ENCODE measurements at places on chromosomes 5 and 9. TPM values are rescaled to one million over a fixed set of nuclear protein-coding genes. Genes with fewer than 3 reads are reported as not detected.

DNA sequence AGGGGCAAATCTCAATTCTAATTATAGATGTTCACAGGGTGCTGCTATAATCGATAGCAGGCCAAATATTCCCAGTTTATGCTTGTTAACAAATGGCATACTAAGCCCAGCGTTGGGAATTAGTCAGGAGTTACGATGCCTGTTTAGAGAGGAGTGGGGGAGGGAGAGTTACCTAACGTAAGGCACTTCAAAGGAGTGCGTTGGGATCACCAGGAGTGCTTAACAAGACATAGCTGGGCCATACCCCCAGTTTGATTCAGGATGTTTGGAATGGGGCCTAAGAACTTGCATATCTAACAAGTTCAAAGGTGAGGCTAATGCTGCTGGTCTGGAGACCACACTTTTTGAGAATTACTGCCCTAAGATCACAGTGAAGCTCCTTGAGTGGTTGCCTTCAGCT lies 14.5 kb upstream of the SRP19 start:
- no peak for DNase-seq

- DNase-seq, result no peak
Observed at GRCh38 chr9:69157751-69158466, 16.2 kb upstream of the TJP2 start.

- DNase-seq, result no peak
Observed at GRCh38 chr5:181042722-181043121, 2.7 kb downstream of the BTNL9 start.

GRCh38 chr5:128522336-128522735 lies 15.7 kb downstream of the FBN2 start:
- no peak for DNase-seq

GRCh38 chr9:16898464-16898863 lies 28.0 kb upstream of the BNC2 start:
- DNase-seq, result no peak

DNA sequence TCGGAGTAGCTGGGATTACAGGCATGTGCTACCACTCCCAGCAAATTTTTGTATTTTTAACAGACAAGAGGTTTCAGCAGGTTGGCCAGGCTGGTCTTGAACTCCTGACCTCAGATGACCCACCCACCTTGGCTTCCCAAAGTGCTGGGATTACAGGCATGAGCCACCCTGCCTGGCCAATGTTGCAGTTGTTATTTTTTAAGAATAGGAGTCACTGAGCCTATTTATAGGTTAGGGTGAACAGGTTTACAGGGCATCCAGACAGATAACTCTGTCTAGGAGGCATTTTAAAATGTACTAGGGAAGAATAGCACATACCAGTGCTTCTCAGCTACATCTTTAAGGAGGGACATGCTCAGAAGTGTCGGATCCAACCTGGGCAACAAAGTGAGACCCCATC lies 60.1 kb upstream of the BNC2 start:
- no peak for DNase-seq

Gene MEF2C
- 12.0 TPM for total RNA-seq

- no peak for DNase-seq
Observed at GRCh38 chr9:109843641-109844040, 63.6 kb downstream of the PALM2AKAP2 start.

DNA sequence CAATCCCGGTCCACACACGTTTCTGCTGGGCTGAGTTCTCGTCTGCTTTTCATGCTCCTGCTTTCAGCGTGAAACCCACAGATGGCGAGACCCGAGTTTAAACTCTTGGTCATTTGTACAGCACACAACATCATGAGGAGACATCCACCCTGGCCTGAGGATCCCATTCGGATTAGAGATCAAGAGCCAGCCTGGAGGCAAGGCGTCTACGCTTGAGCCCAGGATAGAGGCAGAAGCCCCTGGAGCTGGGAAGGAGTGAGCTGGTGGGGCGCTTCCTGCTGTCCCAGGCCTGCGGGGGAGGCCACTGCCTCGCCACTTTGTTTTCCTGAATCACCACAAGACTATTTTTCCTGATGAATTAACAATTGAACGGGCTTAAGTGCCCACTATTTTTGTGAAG lies 281.9 kb upstream of the IRX4 start:
- no peak for DNase-seq

DNA sequence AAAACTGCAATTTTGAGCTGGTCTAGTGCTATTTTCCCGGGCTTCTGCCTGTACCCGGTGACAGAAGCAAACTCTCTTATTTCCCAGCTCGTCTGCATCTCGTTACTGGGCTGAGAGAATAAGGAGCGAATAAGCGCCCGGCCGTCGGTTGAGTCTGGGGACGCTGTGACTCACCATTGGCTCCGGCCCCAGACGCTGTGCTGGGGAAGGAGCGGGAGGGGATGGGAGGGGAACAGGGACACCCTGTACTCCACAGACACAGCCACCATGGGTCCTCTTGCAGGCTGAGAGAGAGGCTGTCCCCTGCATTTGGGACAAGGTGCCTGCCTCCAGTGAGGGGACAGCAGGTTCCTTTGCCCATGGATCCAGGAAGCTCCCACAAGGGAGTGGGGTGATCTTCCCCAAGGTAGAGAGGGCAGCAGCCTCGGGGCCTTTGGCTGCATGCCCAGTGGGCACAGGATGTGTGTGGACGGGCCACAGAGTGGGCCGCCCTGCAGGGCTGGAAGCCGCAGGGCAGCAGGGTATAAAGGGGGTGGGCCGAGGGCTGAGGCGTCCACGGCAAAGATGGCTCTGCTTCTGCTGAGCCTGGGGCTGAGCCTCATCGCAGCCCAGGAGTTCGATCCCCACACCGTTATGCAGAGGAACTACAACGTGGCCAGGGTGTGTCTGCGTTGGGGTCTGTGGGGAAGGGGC lies at the start of gene LCN9:
Gene LCN9, plus strand, starts transcription at position 552 of the 693 bp plus-strand sequence. Its CDS starts 13 bp downstream, at position 565.
- DNase-seq, result no peak

Gene DNAJC25
- 13.9 TPM for total RNA-seq

DNA sequence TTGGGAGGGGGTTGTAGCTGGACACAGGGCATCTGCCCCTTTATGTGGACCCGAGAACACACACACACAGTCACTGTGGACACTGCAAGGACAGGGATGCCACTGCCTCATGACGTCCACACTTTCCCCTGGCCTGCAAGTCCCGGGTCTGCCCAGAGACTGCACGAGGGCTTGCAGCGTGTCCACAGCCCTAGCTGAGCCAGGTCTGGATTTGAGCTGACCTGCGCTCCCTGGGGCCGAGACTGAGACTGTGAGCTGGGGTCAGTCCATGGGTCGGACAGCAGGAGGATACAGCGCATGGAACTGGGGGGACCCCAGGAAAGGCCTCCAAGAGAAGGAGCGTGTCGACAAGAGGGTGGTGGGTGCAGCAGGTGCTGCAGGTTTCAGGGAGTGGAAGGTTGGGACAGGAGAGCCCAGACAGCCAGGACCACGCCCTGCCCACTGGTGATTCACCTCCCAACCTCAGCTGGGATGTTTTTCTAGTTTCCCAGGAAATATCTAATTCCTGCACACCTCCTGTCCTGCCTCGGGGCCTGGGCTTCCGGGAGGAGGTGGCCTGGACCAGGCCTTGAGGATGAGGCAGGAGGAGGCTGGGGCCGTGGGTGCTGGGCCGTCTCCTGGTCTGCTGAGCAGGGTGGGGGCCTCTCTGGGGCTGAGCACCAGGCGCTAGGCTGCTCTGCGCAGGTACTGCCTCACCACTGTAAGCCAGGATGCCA lies 806 bp upstream of the RNF224 start:
- no peak for DNase-seq

Gene WNK2
- 75.5 TPM for total RNA-seq

DNA sequence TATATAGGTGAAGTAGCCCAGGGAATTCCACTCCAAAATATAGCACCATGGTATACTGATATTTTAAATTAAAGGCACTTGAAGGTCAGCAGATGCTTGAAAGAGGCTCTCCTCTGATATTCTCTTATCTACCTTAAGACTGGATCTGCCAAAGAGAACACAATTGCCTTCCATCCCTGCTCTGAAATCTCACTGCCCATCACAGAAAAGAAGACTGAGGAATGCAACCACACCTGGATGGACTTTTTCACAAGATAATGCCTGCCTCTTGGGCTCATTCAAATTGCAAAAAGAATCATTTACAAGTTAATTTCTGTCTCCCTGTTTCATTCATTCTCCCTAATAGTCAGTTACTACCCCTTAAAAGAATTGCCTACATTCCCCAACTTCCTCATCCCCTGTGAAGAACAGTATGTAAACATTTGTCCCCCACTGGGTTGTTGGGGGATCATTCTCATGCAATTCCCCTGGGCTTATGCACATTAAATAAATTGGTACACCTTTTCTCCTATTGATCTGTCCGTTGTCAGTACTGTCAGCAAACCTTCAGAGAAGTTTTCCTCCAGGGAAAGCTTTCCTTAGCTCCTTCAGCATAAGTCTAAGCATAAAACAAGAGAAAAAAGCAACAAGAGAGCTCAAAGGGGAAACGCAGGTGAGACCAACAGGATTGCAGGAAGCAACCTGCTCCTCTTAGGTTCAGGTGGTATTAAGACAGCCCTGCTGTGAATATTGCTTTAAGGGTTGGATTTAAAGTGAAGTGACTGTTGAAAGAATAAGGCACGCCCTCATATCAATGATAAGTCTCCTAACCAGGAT lies 171.4 kb upstream of the SLC30A5 start:
- DNase-seq, result no peak

DNA sequence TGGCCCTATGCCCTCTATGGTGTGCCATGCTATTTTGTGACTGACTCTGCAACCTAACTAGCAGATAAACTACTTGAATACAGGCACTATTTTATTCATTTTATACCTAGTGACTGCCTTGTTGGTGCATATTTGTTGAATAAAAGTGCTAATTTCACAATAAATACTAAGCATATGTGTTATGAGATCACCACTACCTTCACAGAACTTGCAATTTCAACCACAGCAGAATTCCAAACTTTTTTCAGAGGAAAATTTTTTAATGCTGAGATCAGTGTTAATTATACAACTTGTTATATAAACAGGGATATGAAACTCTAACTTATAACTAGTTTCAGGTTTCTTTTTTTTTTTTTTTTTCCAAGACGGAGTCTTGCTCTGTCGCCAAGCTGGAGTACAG lies 94.8 kb downstream of the NR3C1 start:
- DNase-seq, result no peak

Gene NAIP
- 16.4 TPM for total RNA-seq

DNA sequence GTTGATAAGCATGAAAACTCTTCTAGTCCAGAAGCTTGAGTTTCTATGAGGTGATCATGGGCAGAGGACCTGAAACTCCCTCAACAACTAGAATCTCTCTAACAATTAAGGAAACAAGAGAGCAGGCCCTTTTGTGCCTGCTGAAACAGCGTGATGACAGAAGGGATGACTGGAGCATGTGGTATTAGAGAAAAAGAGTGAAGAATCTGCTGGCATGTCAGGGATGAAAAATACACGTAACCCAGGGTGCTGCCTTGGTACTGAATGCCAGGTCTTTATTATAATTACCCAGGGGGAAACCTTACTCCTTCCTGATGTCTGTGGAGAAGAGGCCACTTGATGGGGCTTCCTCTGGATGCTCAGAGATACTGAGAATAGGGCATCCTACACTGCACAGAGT lies 167.8 kb downstream of the CRB2 start:
- DNase-seq, result no peak

DNA sequence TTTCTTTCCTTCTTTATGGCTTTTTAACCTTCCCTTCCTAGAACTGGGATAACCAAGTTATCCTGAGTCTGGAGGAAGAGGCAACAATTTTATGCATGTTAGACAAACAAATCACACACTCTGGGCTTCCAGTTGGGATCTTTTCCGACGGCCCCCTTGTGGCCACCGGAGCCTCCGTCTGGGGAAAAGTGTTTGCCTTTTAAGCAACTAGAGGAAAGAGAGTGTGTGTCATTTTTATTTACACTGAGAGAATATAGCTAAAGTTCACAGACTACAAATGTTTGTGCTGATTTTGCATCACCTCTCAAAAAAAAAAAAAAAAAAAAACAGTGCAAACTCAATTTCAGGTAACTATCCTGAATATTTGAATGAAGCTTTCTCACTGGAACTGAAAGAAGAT lies 126.2 kb downstream of the SEMA6A start:
- no peak for DNase-seq

- no peak for DNase-seq
Observed at GRCh38 chr9:128089299-128089698, 21.3 kb downstream of the SLC25A25 start.

Gene PLCXD3
- 7.4 TPM for total RNA-seq

- no peak for DNase-seq
Observed at GRCh38 chr9:78620303-78620702, 323.4 kb downstream of the PSAT1 start.

Gene SPINK7
- total RNA-seq, result not detected

Gene GARIN3
- not detected for total RNA-seq

Gene PHF24
- total RNA-seq, result 0.88 TPM

Gene SLC34A3
- total RNA-seq, result 0.81 TPM

Gene OTP
- total RNA-seq, result 0.31 TPM

DNA sequence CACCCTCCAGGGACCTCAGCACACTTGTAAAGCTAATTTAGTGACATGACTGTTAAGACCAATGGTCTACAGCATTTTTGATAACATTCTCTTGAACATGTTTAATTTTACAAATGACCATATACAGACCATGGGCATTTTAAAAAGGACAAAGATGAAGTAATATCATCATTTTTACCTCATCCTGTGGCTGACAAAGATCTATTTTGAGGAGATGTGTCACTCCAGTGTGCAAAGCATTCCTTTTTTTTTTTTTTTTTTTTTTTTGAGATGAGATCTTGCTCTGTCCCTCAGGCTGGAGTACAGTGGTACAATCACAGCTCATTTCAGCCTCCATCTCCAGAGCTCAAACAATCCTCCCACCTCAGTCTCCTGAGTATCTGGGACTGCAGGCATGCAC lies 118.2 kb upstream of the TBC1D2 start:
- DNase-seq, result no peak

DNA sequence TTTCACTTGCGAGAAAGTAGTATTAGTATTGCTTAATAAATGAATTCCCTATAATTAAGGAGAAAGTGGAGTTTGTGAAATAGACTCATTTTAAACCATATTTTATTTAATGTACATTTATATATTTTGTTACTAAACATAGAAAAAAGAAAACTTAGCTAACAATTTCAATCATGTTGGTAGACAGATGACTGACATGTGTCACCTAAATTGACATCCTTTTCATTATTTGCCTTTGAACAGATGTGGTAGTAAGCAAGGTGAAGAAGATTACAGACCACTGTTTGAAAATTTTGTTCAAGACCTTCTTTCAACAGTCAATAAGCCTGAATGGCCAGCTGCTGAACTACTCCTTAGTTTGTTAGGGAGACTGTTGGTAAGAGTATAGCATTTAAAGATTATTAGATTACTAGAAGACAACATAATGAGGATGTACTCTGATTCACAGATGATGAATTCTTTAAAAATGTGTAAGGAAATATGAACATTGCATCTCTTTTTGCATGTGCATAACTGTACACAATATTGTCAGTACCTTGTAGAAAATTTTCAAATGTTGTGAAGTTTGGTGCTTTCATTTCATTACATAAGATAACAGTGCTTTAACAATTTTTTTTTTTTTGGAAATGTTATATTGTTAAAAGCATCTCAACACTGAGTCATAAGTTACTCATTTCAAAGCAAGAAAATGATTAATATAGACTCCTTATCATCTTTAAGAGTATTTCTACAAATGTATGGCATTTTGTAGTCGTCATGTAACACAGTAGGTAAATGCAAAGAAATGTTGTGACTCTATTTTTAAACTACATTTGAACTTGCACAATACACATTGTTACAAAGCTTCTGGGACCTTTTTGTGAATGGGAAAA lies 139.5 kb downstream of the NIPBL start:
- DNase-seq, result no peak
